ENCODE measurements at places on chromosomes 1 and 21.
A peak's percentile ranks its signal among the peaks of the same experiment; 100 is the strongest.

GRCh38 chr1:24222008-24222605 is 35.0 kb upstream of the IFNLR1 start:
- DNase-seq = no peak

- DNase-seq = no peak
These were observed 29.2 kb downstream of the DNASE2B start for GRCh38 chr1:84427250-84428188.

DNA sequence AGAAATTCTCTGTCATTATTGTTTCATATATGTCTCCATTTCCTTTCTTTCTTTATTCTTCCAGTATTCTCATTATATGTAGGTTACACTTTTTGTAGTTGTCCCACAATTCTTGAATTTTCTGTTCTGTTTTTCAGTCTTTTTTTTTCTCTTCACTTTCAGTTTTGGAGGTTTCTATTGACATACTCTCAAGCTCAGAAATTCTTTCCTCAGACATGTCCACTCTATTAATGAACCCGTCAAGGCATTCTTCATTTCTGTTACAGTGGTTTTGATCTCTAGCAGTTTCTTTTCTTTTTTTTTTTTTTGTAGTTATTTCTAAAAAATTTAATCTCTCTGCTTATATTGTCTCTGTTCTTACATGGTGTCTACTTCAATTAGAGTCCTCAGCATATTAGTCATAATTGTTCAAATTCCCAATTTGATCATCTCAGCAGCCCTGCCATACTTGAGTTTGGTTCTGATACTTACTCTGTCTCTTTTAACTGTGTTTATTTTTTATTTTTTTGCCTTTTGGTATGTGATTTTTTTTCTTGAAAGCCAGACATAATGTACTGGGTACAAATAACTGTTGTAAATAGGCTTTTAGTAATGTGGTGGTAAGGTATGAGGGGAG is 49.5 kb upstream of the KCNK2 start:
- no peak for DNase-seq

DNA sequence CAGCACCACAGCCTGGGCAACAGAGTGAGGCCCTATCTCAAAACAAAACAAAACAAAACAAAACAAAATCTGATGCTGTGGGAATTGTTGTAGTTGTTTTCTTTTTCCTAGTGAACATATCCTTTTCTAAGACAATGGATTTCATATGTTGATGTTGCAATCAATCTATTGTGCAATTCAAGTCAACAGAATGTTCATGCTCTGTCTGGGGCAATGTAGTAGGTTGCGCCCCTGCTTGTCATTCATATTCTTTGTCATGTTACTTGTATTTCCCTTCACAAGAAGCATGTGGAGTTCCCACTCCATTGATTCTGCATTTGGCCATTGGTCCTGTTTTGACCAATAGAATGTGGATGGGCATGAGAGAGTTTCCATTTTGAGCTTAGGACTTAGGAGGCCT is 223.9 kb downstream of the DUSP10 start:
- DNase-seq = no peak

- DNase-seq = no peak
These were observed 38.5 kb downstream of the AGPAT3 start for GRCh38 chr21:43903451-43904091.

- no peak for DNase-seq
These were observed 67.6 kb downstream of the MTR start for GRCh38 chr1:236862615-236863211.

DNA sequence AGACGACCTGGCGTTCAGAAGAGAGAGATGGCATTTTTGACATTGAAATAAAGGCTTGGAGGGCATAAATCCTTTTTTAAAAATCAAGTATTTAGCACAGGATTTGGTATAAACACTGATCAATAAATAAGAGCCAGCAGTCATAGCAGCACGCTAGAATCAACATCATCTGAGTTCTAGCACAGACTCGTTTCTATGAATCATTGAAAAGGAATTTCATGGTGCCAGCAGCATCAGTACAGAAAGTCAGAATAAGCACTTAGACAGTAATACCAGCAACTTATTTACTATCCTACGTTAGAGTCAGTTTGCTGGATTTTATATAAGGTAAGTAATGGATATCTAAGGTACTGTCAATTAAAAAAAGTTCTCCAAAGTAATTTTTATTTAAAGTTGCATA is 119.3 kb downstream of the HLCS start:
- no peak for DNase-seq

GRCh38 chr1:221439008-221439746 is 302.7 kb downstream of the DUSP10 start:
- DNase-seq = peak; percentile 70

DNA sequence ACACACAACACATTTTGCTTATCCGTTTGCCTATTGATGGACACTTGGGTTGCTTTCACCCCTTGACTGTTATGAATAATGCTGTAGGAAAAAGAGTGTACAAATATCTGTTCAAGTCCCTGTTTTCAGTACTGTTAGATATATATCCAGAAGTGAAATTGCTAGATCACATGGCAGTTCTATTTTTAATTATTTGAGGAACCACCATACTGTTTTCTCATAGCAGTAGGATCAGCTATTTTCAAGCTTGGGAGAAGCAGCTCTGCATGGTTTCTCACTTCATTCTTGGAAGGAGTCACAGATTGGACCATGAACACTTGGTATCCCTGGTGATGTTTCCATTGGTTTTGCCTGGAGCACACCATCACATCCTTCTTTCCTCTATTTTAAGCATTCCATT is 114.4 kb upstream of the ZP4 start:
- DNase-seq = no peak

DNA sequence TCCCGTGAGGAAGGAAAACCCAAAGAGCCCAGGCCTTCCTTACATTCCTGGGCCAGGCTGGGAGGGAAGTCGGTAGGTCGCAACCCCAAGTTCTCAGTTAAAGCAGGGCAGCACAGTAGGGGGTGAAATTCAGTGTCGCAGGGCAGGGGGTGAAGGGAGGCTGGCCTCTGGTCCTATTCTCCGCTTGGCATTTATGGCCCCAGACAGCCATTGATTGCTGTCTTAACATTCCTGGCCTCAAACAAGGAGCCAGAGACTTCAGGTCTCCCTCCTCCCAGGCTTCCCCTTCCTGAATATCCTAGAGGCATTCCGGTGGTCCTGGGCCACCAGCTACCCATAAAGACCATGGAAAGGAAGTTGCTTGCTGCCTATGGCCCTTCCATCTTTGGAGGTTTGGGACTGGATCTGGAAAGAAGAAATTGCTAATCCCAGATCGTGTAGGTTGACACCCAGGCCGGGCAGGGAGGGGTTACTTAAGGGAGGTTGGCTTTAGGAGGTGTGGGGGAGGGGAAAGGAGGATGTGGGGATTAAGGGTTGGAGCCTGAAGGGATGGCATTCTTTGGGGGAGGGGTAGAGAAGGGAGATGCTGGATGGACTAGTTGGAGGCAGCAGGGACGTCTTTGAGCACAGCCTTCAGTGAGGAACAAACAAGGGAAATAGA is 1.7 kb downstream of the LIN28A start:
- DNase-seq = no peak

DNA sequence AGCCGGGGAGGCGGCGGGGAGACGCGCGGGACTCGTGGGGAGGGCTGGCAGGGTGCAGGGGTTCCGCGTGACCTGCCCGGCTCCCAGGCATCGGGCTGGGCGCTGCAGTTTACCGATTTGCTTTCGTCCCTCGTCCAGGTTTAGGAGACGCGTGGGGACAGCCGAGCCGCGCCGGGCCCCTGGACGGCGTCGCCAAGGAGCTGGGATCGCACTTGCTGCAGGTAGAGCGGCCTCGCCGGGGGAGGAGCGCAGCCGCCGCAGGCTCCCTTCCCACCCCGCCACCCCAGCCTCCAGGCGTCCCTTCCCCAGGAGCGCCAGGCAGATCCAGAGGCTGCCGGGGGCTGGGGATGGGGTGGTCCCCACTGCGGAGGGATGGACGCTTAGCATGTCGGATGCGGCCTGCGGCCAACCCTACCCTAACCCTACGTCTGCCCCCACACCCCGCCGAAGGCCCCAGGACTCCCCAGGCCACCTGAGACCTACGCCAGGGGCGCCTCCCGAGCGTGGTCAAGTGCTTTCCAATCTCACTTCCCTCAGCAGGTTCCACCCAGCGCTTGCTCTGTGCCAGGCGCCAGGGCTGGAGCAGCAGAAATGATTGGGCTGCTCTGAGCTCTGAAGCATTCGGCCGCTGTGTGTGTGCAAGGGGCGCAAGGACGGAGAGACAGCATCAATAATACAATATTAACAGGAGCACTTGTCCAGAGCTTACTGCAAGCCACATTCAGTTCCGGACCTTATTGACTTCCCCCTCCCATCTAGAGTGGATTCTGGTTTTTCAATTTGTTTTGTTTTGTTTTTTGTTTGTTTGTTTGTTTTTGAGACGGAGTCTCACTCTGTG is 10.3 kb downstream of the SIM2 start:
- DNase-seq = no peak

DNA sequence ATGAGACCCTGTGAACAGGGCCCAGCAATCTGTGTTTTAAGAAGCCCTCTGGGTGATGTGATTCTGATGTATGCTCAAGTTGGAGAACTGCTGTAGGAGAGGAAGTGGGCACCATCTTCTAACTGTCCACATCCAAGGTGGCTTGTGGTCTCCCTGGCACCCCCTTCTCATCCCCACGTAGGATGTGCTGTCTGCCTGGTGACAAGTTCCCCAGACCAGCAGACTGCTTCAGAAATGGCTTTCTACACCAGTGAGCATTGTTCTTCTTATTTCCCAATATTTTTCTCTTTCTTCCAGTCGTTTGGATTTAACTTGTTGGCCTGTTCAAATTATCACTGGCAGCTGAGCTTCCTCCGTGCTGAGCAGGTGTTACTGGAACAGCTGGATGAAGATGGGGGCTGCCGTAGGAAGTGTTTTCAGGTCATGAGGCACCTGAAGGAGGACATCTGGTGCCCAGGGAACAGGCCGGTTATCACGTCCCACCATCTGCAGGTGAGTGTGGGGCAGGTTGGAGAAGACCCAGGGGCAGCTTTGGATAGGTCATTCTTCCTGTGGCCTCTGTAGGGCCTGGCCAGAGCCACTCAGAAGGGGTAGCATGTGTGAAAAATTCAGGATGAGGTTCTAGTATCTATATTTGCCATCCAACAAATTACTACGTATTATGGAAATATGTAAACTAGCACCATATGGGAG is 16.8 kb downstream of the MAB21L3 start:
- DNase-seq = no peak

GRCh38 chr21:32834916-32835235 is 63.3 kb upstream of the PAXBP1 start:
- DNase-seq = no peak

GRCh38 chr1:48869116-48869893 is 92.6 kb upstream of the BEND5 start:
- no peak for DNase-seq

GRCh38 chr1:78996791-78997190 is 9.7 kb downstream of the ADGRL4 start:
- no peak for DNase-seq

- DNase-seq = no peak
These were observed 48.2 kb upstream of the DNASE2B start for GRCh38 chr1:84350104-84350503.

GRCh38 chr1:53011175-53011574 is 50.8 kb upstream of the PODN start:
- DNase-seq = no peak

DNA sequence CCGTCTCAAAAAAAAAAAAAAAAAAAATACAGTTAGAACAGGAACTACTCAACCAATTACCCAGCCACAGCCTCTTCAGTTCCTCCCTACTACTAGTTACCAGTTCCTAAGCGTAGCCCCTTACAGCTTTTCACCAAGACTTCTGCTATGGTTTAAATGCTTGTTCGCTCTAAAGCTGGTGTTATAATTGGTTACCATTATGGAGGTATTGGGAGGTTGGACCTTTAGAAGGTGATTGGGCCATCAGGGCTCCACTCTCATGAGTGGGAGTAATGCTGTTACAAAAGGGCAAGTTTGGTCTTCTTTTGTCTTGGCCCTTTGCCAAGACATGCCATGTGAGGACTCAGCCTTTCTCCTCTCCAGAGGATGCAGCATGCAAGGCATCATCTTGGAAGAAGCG is 3.0 kb upstream of the SMPDL3B start:
- no peak for DNase-seq

DNA sequence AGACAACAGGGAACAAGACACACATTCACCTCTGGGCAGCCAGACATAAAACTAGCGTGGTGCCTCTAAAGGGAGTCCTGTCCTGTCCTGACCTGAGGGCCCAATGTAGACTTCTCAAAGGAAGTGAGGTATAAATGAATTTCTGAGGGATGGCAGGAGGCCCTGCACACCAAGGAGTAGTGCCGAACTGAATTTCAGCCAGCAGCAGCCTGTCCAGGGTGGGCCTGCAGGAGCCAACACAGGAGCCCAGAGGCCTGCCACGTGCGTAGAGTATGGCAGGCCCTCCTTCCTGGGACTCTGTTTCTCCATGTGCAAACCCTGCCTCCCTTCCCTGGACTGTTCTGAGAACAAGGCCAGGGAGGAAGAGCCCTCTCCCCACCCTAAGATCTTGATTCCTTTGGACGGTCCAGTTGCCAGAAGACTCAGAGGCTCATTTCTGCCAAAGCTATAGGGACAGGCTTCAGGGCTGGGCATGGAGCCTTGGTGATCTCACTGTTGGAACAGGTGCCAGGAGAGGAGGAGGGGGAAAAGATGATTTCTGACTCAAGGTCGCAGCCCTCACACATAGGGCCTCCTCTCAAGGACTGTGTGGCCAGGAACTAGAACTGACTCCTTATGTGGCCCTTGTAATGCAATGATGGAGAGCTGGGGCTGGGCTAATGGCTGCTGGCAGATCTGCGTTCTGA is 1.8 kb upstream of the FABP3 start:
- no peak for DNase-seq

GRCh38 chr1:150151291-150152181 is 1.8 kb downstream of the PLEKHO1 start:
- DNase-seq = peak; percentile 88
